Renal cortical epithelial cell (primary cell): ENCODE measurements at places on chromosomes 2 and 18.

DNA sequence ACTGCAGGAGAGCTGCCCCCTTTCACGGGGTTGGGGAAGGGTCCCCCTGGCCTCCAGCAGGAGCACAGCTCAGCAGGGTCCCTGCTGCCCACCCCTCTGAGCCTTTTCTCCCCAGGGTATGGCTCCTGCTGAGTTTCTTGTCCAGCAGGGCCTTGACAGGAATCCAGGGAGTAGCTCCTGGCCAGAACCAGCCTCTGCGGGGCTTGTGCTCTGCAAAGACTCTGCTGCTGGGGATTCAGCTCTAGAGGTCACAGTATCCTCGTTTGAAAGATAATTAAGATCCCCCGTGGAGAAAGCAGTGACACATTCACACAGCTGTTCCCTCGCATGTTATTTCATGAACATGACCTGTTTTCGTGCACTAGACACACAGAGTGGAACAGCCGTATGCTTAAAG, 21.2 kb downstream of the FOSL2 start:
- DNase-seq: no peak

- DNase-seq: no peak
Measured at GRCh38 chr2:98472132-98472650, 27.5 kb downstream of the INPP4A start.

DNA sequence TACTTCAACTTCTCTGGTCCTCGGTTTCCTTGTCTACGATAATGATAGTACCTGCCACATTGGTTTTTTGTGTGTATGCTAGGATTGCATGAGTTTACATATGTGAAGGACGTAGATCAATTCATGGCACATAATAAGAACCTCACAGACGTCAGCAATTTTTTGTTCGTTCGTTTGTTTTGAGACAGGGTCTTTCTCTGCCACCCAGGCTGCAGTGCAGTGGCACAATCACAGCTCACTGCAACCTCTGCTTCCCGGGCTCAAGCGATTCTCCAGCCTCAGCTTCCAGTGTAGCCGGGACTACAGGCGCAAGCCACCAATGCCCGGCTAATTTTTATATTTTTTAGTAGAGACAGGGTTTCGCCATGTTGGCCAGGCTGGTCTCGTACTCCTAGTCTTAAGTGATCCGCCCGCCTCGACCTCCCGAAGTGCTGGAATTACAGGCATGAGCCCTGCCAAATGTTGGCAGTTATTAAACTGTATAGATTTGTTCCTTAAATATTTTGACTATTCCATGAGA, 756 bp upstream of the SLC35F5 start:
- no peak for DNase-seq

DNA sequence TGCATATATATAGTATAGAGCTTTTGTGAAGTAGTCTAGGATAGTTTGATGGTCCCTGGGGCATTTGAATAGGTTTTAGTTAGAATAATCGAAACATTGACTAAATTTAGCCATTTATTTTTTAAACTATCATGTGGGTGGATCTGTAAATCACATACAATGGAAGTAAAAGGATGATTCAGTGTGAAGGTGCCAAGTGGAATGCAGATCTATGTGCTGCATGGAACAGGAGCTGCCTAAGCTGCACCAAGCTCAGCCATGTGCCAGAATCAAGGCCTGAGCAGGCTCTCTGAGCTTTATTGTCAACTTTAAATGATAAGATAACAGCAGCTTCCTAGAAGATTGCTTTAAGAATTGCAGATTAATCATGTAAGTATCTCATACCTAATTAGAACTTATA, 1996.2 kb upstream of the PIK3C3 start:
- peak; percentile 13 for DNase-seq

GRCh38 chr18:3998698-3999333, 456.3 kb downstream of the DLGAP1 start:
- DNase-seq: peak; percentile 63

DNA sequence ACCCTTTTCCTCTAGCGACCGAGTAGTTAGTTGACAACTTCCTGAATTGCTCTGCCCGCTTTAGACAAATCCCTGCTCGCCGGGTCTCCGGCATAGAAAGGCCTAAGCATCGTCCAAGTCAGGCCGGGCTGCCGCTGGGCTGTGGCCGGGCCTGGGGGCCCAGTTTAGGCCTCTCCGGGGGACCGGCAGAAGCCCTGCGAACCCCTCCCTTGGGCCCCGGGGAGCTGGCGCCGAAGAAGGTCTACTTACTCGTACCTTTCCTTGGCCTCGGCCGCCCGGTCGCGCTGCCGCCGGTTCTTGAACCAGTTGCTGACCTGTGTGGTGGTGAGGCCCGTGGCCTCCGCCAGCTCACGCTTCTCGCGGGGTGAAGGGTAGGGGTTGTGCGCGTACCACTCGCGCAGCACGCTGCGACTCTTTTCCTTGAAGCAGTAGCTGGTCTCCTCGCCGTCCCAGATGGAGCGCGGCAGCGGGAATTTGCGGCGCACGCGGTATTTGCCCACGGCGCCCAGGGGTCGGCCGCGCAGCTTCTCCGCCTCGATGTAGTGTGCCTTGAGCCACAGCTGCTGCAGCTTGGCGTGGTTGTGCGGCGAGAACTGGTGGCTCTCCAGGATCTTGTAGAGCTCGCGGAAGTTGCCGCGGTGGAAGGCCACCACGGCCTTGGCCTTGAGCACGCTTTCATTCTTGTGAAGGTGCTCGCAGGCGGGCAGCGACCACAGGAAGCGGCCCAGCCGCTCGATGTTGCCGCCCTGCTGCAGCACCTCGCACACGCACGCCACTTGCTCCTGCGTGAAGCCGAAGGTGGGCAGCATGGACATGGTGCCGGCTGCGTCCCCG, 739 bp downstream of the SIX2 start:
- DNase-seq: no peak

- no peak for DNase-seq
Measured at GRCh38 chr2:6831229-6831628, 34.5 kb downstream of the CMPK2 start.

DNA sequence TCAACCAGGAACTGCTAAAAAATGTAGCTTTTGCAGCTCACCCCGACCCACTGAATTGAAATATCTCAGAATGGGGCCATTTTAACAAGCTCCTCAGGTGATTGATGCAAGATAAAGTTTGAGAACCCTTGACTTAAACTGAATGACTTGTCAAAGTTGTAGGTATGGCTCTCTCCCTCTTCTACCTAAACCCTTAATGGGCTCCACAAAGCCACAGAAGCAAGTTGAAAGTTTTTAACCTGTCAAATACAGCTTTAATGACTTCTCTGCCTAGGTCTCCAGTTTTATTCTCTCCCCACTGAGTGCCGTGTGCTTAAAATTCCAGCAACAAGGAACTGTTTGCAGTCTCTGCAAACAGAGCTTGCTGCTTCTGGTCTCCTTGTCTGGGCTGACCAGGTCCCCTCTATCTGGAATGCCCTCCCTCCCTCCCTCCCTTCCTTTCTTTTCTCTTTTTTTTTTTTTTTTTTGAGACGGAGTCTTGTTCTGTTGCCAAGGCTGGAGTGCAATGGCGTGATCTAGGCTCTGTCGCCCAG, 19.7 kb upstream of the RNF125 start:
- no peak for DNase-seq

- DNase-seq: no peak
Measured at GRCh38 chr18:44626236-44626635, 54.5 kb upstream of the SETBP1 start.

- no peak for DNase-seq
Measured at GRCh38 chr18:9803063-9803697, 82.6 kb upstream of the TXNDC2 start.

GRCh38 chr2:174552880-174553279, 44.7 kb downstream of the WIPF1 start:
- DNase-seq: no peak

GRCh38 chr18:72128649-72129048, 415.5 kb downstream of the CBLN2 start:
- peak; percentile 40 for DNase-seq

- DNase-seq: peak; percentile 76
Measured at GRCh38 chr18:59846814-59847490, 52.8 kb upstream of the PMAIP1 start.

GRCh38 chr18:77065221-77065981, 67.2 kb downstream of the MBP start:
- peak; percentile 97 for DNase-seq

DNA sequence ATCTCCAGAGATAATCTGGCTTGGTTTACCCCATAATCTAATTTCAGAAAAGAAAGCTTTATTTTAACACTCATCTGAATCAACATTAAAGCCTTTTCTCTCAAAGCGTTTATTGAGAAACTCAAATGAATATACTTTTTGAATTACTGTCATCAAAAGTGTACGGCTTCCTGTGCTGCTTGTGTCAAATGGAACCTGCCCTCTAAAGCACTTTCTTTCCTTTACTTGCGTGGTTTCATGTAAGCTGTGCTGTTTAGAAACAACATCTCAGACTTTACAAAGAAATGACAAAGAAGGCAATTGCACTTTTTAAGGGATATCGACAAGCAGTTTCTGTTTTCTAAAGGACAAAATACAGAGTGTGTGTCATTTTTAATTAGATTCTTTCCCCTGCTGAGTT, 35.1 kb downstream of the CYBRD1 start:
- no peak for DNase-seq

GRCh38 chr18:79484661-79485621, 89.2 kb downstream of the NFATC1 start:
- peak; percentile 93 for DNase-seq

GRCh38 chr2:176931588-176932563, 280.7 kb upstream of the HNRNPA3 start:
- peak; percentile 75 for DNase-seq
